ENCODE measurements at places on chromosomes 3 and 15.
A peak's percentile ranks its signal among the peaks of the same experiment; 100 is the strongest.

DNA sequence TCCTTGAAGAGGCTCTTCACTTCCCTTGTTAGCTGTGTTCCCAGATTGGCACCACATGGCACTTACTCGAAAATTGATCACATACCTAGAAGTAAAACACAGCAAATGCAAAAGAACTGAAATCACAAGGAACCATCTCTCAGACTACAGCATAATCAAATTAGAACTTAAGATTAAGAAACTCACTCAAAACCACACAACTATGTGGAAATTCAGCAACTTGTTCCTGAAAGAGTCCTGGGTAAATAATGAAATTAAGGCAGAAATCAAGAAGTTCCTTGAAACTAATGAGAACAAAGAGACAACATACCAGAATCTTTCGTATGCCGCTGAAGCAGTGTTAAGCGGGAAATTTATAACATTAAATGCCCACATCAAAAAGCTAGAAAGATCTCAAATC is 566.3 kb upstream of the TGFBR2 start:
- no peak for DNase-seq

GRCh38 chr15:40379853-40380252 is 2.7 kb upstream of the KNSTRN start:
- DNase-seq, result peak; percentile 44

DNA sequence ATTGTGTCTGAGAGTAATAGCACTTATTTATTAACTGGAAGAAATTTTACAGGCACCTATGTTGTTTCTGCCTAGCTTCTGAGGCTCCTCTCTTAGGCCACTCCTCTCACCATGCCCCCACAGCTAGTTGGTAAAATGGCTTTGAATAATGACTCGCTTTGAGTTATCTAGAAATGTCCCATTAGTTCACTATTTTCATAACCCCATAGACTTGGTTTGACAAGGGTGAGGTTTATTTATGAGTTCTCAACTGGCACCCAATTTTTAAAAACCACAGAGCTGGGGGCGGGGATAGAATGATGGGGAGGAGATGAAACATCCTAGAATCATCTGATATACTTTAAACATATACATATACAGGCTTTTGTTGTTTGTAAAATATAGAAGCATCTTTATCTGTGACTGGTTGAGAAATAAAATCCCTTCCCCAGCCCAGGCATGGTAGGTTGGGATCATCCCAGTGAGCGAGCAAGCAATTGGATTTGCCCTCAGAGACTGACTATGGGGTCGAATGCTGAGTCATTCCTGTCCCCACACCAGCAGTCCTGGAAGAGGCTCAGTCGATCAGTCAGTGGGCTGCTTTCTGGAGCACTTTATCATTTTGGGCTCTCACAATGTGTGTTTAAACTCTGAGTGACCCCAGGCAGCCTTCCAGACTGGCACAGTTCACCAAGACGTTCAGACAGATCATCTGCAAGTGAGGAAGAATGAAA is 60.2 kb upstream of the TSEN2 start:
- DNase-seq, result no peak

DNA sequence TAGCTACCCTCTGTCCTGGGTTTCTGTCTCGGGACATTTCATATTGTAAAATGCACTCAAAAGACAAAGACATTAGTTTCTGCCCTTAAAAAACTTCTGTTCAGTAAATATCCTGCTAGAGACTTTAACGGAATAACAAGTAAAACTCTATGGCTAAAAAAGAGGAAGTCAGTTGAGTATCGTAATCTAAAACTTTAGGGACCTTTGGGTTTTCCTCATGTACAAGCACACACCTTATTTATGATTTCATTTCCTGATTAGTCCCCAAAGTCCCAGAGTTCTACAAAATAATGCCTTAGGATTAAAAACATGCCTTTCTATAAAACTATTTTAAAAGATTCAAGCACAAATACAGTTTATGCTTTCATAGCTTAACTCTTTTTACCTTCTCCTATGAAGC is 585.9 kb downstream of the UNC13C start:
- DNase-seq, result no peak

- DNase-seq, result no peak
These were observed 263.2 kb downstream of the NR2F2 start for GRCh38 chr15:96593735-96594134.

DNA sequence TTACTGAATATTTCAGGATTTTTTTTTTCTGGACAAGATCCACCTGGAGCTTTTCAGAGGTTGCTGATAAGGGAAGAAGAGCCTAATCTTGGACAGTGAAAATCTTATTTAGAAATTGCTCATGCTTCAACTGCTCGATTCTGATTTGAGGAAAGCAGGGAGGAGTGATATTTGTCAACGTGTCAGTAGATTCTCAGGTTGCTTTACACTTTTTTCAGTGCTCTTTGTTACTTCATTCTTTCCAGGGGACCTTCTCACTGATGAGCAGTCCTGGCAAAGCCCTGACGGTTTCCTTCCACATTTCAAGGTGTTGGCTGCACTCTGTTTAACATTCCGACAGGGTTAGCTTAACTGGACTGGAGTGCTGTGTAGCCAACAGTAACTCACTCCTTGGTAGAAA is 24.1 kb upstream of the RARB start:
- no peak for DNase-seq

DNA sequence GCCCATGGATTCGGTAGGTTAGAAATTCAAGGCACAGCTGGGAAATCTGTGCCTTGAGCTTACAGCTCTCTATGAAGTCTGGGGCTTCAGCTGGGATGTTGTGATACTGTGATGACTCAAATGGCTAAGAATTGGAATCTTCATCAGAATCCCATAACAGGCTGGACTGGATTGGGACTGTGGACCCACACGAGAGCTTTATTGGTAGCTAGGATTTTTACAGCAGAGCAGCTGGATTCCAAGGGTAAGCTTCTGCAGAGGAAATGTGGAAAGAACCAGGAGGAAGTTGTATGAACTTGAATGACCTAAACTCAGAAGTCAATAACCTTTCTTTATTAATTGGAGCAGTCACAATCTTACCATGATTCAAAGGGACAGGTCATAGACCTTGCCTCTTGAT is 1187.1 kb downstream of the ROBO1 start:
- DNase-seq, result no peak

GRCh38 chr3:135181408-135181807 is 386.3 kb downstream of the EPHB1 start:
- no peak for DNase-seq

GRCh38 chr3:170027233-170028102 is 10.3 kb upstream of the GPR160 start:
- DNase-seq, result no peak

DNA sequence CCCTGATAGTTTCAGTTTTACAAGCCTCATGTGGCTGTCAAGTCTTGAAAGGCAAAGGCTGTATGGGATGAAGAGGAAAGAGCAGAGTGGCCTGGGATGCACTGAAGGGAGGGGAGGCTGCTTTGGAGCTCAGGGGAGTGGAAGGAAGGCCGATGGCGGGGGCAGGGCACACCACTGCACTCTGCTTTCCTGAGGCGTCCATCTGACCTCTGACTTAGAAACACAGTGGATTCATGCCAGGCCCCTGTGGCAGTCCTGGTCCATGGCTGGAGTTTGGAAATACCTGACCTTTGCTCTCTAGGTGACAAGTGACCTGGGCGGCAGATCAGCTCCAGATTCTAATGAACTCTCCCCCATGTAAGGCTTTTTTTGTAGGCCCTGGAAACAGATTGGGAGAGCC is 19.0 kb downstream of the FAH start:
- DNase-seq, result no peak

DNA sequence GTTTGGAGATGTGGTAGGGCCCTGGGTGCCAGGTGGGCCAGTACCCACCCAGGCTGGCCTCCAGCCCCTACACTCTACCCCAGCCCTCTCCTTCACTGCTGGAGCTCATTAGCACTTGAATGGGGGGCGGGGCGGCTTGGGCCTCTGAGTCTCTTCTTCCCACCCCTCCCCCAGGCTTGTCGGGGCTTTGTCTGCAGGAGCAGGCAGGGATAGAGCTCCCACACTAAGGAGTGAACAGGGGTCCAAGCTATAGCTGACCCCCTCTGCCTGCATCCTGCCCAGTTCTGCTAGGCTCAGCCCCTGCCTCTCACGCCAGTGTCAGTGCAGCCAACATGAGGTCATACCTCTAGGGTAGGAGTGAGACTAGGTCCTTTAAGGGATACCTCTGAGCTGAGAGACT is 5.2 kb downstream of the GNAI2 start:
- DNase-seq, result no peak

- DNase-seq, result no peak
These were observed 121.1 kb upstream of the NANOGP8 start for GRCh38 chr15:35206060-35206675.
